ENCODE measurements at places on chromosomes 1 and 21. TPM values are rescaled to one million over a fixed set of nuclear protein-coding genes. Genes with fewer than 3 reads are reported as not detected.
A peak's percentile ranks its signal among the peaks of the same experiment; 100 is the strongest.

- no peak for DNase-seq
Measured at GRCh38 chr1:85427331-85427730, 37.6 kb downstream of the DDAH1 start.

GRCh38 chr1:111747947-111748346 lies 7.8 kb upstream of the DDX20 start:
- DNase-seq = no peak

The C1orf87 gene
- total RNA-seq = not detected

GRCh38 chr1:156371553-156372264 lies 2.7 kb downstream of the RHBG start:
- peak; percentile 58 for DNase-seq

The MTARC1 gene
- 5.0 TPM for total RNA-seq

The SELL gene
- not detected for total RNA-seq

DNA sequence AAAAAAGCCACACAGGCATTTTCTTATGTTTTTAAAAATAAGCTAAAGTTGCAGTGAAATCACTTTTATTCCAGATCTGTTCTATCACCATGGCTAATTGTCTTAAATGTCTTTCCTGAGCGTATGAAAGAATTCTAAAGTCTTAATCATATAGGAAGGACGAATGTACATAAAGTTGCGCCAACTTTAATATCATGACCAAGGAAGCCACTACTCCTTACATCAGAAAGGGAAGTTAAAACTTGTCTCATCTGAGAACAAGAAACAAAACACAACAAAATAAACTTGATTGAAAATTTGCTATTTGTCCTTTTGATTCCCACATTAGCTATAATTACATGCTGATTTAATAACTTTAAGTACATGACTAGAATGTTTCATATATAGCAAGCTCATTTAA lies 26.5 kb downstream of the CNIH4 start:
- no peak for DNase-seq

DNA sequence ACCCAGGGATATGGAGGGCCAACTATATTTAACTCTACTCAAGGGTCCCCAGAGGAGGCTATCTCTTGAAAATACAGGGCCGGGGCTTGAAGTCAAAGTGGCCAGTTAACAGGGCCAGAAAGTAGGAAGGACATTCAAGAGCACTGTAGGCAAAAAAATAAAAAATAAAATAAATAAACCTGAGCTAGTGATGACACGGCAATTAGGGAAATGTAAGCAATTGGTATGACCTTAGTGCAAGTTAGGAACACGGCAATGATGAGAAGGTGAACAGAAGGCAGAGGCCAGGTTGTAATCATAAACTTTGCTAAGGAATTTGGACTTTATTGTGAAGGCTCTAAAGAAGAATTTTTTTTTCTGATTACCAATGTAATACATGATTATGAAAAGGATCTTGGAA lies 3.4 kb upstream of the B3GALNT2 start:
- DNase-seq = no peak

DNA sequence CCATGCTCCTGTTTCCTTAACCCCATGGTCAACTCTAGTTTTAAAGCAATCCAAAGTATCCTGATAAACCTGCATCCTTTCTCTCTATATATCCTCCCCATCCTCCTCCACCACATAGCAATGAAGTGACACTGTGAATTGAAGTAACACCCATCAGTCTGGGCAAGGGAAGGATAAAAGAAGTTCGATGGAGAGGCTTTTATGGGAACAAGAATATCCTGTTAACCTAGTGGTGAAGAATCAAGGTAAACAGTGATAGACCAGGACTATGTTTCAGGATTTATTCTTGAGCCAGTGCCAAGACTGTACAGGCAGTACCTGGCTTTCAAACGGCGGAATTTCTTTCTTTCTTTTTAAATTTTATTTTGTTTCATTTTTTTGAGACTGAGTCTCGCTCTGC lies 17.6 kb downstream of the RABIF start:
- no peak for DNase-seq

All from uterus (tissue), 4 donors.